ENCODE measurements at places on chromosomes 5 and 9.

DNA sequence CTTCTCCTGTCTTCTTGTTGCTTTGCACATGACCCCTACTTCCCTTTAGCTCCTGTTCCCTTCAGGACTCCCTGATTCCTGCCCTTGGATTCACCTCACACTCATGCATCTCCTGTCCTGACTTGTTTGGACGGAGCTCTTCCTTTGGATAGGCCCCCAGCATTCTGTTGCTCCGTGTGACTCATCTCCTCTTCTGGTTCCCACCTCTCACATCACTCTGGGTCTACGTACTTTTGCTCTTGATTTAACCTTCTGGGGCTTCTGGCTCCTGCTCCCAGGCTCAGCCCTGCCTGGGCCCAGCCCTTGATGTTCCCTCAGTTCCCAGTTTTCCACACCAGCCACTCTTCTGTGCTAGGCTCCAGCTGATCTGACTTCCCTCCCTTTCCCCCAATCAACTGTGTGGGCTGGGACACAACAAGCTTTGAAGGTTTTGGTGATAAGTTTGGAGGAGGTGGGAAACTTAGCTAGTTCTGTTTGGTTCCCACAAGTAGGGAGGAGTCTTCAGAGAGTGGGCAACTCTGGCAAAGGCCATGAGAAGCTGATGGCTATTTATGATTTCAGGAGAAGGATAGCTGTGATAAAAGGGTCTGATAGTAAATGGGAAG is 331.5 kb downstream of the ARHGEF28 start:
- DNase-seq, result no peak

DNA sequence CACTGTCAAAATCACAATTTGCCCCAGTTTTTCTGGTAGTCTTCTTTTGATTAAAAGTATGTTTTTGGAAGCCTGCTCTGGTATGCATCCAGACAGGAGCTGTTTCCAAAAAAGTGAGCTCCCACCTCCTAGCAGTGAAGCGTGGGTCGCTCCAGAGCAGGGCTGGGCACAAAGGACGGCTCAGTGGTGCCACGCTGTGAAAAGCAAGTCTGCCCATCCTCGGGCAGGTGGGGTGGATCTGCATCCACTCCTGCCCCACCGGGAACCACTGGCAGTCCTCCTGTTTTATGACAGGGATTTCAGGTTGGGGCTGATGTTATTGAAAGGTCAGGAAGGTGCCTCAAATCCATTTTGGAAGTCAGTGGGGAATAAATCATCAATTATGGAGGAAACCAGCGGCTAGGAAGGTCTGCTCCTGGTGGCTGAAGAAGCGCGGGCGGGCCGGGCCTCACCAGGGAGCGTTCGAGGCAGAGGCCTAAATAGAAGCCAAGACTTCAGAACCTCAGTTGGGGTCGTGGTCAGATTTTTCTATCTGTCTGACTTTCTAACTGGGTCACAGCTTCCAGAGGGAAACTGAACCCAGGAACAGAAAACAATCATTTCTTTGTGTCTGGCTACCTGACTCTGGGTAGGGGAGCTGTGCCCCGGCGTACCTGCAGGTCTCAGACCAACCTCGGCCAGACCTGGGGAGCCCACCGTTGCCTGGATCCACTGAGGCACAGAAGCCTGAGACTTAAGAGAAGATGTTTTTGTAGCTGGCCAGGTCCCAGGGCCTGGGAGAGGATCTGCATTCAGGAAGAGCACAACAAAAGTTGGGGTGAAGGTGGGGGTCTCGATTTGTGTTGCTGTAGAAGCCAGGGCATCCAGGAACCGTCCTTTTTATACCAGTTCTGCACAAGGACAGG is 168.1 kb downstream of the PAX5 start:
- no peak for DNase-seq

GRCh38 chr5:1652873-1653697 is 129.3 kb upstream of the LPCAT1 start:
- DNase-seq, result no peak

DNA sequence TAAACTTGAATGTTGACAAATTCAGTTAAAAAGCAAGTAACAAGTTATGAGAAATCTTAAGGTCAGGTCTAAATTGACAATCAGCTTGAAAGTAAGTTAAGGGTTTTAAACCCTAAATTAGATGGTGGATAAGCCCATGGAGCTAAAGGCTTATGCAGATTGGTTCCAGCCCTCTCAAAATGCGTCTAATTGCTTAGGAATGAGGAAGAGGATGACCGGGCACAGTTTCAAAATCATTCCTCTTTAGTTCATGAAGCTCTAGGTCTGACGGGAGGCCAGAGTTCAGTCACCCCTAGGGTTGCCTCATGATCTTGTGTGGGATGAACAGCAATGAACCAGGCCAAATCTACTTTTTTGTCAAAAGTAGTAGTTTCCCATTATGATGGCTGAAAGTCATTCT is 75.4 kb downstream of the SLC38A9 start:
- no peak for DNase-seq

DNA sequence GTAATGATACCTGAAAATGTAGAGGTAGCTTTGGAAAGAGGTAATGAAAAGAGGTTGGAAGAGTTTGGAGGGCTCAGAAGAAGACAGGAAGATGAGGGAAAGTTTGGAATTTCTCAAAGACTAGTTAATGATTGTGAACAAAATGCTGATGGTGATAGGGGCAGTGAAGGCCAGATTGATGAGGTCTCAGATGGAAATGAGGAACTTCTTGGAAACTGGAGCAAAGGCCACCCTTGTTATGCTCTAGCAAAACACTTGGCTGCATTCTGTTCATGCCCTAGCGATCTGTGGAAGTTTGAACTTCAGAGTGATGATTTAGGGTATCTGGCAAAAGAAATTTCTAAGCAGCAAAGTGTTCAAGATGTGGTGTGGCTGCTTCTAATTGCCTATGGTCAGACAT is 161.2 kb upstream of the SPEF2 start:
- no peak for DNase-seq

DNA sequence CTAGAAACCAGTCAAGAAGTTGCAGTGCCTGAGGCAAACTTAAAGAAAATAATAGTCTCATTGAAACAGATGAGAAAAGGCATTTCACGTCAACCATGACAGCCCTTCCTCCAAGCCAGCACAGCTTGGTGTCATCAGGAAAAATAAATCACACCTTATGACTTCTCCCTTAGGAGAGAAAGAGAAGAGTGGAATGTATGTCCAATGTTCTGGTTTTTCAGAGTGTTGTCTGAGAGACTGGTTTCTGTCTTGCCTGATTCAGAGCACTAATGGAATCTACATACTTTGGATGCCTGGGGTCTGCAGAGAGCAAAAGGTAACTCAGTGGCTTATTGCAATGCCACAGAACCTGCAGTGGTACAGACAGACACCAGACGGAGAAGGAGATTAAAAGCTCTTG is 105.5 kb upstream of the PDE4D start:
- DNase-seq, result no peak

DNA sequence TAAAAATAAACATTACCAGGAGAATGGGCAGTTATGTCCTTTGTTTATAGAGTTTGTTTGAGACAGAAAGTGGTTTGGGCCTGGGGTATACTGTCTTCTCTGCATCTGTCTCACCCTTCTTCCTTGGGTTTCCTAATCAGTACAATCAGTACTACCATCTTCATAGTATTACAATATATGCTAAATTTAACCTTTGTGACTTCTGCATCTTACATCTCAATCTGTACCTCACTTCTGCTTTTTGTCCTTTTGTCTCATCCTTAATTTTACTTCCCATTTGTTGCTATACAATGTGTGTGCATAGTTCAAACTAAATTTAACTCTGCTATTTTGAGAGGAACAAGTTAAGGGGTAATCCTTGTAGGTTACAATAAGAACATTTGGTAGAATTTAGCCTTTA is 19.6 kb downstream of the FBXO38 start:
- no peak for DNase-seq

DNA sequence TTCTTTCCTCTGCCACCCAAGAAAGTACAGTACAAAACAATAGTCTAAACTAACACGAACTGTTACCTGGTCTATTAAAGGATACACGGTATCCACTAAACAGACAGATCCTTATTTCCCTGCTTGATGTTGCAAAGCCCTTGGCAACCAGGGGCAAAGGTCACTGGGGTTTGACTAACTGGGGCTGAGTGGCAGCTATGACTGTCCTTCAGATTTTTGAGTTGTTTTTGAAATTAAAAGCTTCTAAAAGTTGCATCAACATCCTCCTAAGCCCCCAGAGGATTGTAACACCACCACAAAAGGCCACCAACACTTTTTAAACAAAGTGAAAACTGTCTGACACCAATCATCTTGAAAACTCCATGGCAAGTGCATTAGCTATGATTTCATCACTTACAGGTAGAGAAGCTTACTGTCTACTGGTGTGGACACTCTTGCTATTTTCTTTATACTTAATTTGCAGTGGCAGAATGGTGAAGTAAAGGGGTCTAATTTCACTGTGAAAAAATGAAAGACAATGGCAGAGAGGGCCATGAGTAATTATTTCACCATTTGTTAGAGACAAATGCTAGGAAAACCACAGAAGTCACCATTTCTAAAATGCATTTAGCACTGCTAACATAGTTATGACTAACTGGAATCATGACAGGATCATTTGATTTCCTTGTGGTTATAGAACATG is 292.4 kb downstream of the EFNA5 start:
- DNase-seq, result no peak

DNA sequence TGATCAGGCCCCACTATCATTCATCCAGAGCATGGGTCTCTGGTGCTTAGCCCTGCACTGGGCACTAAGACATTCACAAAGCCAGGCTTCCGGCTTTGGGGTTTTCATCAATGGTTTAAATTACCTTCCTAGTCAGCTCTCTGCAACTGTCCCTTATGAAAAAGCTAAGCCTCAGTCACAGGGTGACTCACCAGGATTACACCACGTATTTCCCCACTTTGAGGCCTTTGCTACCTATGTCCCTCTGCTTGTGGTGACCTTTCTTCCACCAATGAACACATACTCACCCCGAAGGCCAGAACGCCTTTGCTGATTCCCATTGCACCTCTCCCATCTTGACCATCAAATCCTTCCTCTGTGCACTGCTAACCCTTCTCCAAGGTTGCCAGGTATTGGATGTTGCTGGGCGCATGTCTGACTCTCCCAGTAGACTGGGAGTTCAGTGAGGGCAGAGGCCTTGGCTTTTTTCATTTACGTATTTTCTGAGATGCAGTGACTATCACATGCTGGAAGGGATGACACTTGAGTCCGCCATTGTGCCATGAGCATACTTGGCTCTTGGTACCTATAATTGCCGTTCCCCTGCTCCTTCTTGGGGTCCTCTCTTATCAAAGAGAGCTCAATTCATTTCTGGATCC is 58.7 kb upstream of the TNFSF8 start:
- no peak for DNase-seq

GRCh38 chr9:114958021-114958843 is 27.8 kb upstream of the TNFSF8 start:
- DNase-seq, result peak; percentile 57

GRCh38 chr5:155125551-155126095 is 112.1 kb downstream of the KIF4B start:
- DNase-seq, result no peak

DNA sequence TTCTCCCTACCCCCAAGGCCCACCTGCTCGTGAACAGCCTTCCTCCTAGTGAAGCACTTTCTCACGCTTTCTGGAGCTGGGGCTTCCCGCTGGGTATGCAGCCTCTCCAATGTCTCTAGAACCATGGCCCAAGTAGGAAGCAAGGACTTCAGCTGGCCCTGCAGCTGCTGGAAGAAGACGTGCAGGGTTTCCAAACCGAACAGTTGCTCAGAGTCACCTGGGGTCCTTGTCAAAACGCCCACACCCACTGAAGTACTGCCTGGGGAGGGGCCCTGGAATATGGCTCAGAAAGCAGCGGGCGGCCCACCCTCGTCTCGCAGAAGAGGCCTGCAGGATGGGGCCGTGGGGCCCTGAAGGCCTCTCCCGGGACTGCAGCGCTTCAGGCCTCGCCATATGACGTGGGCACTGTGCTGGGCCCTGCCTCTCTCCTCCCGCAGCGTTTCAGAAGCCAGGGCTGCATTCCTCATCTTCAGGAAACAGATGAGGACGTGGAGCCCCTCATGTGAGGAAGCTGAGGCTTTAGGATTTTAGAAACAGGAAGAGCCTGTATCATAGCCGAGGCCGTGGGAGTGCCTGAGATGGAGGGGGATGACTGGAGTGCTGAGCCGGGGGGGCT is 116.0 kb upstream of the LMX1B start:
- no peak for DNase-seq

DNA sequence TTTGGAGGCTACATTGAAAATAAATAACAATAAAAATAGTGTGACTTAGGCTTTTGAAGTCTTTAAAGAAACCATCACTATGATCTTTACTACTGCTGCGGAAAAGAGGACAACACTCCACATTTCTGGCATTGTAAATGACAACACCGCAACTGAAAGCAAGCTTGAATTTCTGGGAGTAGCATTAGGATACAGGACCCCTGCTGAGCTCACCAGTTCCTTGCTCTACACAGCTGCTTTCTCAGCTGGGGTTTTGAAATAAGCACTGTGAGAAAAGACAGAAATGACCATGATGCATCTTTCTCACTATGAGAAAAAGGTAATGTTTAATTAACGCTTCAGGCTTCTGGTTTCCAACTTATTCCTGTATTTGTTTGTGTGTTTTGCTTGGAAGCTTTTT is 168.0 kb downstream of the TAF11L14 start:
- DNase-seq, result no peak

DNA sequence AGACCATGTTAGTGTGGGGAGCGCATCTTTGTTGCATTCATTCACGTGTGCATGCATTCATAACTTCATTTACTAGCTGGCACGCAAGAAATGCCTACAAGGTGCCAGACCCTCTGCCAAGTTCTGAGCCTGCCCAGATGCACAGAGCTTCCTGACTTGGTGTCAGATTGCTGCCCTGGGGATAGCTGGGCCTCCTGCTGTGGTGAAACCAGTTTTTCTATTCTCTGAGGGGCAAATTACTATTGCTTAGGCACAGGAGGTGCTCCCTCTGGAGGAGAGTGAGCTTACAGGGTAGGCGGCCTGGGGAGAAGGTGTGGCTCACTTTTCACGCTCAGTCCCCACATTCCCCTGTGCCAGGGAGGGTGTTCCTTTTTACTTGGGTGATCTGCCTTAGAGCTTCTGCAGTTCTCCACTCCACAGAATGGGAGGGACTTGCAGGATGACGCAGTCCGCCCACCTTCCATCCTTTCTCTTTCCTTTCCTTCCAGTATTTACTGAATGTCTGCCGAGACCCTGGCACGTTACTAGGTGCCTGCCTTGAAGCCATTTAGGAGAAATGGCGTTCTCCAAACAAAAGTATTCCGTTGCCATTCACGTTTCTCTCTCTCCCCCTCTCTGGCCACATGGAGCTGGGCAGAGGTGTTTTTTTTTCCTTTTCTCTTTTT is 27.9 kb upstream of the CTNNA1 start:
- no peak for DNase-seq

GRCh38 chr5:141656396-141656795 is 5.2 kb upstream of the FCHSD1 start:
- no peak for DNase-seq
